AG04450 (cell line): ENCODE measurements at places on chromosomes 7 and 10.

DNA sequence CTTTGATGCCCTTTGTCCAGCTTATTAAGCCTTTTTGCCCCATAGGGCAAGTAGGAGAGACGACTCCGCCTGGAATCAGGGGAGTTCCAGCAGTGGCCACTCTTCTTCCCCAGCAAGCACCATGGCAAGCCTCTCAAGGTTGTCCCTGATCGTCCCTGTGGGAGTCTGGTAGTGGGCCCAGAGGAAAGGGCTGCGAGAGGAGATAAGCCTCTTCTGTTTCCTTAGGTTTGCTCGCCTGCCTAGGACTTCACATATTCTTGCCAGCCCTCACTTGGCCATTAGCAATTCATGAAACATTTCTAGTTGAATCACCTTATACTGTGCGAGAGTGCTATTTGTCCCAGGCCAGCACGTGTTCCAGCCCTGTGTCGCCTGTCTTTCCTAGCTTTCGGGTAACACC, 47.8 kb upstream of the CPN1 start:
- DNase-seq = no peak

DNA sequence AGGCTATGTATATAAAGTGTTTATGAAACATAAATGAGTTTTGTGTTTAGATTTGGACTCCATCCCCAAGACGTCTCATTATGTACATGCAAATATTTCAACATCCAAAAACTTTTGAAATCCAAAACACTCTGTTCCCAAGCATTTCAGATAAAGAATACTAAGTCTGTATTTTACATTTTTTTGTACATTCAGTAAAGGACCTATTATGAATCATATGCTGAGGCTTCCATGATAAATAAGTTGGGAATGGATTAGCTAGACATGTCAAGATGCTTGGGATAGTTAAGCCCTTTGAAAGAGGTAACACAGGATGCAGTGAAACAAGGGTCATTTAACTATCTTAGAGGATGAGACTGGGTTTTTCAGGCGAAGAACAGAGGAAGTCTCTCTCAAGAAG, 262.9 kb downstream of the SNX13 start:
- DNase-seq = no peak

DNA sequence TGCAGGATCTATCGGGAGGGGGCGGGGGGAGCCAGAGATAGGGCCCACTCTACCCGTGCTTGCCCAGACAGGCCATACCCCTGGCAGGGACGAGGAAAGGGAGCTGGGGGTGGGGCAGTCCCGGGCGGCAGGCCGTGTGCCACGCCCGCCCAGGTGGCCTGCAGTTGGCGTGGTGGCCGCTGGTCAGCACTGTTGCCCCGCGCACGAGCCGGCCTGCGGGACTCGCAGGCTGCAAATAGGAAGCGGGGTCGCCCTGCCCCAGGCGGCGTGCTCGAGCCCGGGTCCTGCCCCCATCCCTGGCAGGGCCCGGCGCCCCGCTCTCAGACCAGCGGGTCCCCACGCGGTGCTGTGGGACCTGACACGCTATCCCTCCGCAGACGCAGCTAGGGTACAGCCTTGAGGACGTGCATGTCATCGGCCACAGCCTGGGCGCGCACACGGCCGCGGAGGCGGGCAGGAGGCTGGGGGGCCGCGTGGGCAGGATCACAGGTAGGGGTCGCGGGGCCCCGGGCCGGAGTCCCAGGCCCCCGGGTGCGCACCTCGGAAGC, 6.7 kb downstream of the PNLIPRP2 start:
- no peak for DNase-seq

DNA sequence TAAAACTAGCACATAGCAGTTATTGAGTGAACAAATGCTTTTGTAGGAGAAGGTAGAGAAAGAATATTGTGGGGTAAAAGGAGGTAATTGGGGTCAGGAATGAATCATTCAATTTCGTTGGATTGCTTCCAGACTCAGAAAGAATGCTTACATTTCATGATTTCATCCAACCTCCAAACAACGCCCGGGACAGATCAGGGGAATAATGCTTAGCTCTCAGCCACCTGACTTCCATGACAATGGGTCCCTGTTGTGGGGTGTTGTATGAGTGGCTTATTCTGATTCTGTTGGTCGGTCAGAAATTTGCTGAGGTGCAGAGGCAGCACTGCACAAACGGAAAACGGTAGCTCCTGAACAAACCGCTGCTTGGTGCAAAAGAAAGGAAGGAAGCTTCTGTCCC, 24.0 kb upstream of the INPP5F start:
- DNase-seq = no peak

DNA sequence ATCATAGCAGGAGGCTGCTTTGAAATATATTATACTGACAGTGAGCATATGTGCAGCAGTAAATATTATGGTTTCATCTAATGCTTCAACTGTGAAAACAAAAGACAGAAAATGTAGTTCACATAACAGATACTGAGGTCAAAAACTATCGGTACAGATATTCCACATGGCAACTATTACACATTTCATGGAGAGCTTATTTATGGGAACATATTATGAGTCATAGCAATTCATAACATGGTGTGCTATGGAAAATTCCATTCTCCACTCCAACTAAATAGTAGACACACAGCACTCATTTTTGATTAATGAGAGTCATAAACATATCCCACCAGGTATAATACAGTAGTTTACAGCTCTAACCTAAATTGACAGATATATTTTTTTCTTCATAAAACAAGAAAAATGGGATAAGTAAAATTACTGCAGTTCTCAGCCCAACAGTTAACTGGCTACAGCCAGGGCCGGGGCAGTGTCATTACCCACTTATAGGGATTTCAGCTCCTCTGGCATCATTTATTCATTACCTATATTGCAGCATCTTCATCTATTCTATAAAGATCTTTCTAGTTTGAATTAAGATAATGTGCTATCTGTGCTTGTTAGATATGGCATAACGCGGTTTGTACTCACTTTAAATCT, 475.6 kb upstream of the KLF6 start:
- no peak for DNase-seq
